Forelimb muscle (tissue), 1 donor: ENCODE measurements at places on chromosomes 4 and X.

- DNase-seq, result no peak
These were observed 66.3 kb upstream of the STX18 start for GRCh38 chr4:4608214-4608537.

- DNase-seq, result no peak
These were observed 3.8 kb upstream of the CFAP299 start for GRCh38 chr4:80331693-80332092.

GRCh38 chr4:152243896-152244595 lies 291.8 kb downstream of the FBXW7 start:
- no peak for DNase-seq

DNA sequence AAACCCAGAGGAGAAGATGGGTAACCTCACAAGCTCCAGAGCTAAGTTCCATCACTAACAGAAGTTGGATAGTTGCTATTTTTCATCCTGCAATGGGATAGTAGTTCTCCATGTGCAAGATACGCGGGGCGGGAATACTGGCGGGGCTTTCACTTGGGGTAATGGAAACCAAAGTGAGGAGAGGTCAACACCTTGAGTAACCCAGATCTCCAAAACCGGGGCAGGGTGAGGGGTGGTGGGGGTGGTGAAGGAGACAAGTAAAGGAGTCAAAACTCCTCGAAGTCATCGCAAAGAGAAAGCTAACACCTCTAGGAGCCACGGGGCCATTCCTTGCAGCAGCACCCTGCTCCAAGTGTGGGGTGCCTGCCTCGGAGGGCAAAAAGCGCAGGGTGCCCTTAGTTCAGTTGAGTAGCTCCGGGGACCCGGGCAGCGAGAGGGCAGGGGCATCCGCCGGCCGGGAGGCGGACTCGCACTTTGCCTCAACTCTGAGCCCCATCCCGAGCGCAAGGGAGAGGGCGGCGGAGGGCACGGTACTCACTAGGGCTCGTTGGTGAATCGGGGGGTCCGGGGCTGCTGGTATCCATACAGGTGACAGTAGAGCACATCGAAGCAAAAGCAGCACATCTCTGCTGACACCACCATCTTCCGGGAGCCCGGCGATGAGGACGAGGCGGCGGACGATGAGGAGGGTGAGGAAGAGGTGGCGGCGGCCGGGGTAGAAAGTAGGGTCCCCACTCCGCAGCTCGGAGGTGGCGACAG lies 645 bp downstream of the AMMECR1 start:
- DNase-seq, result no peak

DNA sequence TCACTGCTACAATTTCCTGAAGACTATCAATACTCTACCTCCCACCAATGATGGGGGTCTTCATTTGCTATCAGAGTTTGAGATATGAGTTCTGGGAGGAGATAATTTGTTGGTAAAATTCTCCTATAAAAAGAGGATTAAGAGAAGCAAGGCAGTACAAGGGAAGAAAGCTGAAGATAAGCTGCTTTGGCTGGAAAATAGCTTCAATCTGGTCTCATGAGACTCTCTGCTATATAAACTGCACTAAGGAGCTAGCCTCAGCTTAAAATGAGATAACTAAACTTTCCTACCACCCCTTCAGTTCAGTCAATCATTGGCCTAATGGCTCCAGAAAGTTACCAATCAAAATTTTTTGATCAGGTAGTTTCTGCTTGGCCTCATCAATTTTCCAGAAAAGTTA lies 2105.0 kb downstream of the ARAP2 start:
- DNase-seq, result no peak

DNA sequence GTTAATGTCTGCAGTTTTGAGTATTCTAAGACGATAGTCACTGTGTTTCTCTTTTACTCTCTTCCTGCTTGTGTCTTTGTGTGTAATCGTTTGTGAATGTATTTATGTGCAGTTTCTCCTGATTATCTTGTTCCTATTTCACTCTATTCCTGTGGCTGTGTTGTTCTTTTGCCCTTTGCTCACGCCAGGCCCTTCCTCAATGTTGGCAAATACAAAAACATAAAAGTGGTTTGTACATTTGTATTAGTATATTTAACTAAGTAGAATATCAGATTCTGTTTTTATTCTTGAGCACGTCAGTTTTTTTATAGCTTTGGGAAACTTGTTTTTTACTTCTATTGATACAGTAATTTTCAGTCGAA lies 107.6 kb upstream of the BMPR1B start:
- DNase-seq, result no peak

DNA sequence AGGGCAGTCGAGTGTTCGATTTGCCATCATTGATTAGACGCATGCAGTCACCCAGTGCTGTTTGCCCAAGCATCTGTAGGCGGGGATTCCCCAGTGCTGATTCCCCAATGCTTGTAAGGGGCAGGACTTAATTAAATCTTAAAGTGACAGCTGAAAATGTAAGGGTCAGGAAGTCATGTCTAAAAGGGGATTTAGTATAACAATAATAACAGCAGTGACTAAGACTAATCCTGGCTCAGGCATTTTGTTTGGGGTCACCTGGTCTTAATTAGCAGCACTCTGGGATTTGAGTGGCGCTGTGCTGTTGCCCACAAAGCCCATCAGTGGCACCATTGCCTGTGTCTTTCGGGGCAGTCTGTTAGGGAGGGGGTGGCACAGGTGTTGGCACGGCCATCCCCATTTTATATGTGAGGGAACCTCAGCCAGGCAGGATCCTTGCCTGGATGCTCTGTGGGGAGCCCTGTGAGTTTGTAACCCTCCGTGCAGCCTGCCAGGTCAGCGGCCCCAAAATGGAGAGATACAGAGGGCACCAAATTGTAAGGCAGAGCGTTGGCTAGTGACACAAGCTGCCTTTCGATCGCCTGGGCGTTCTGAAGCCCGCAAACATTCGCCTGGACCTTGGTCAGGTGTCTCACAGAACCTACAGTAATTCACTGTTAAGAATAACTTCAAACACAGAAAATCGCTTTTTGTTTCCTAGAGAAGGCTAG lies 146.7 kb downstream of the TBL1X start:
- DNase-seq, result no peak

- DNase-seq, result no peak
These were observed 118.0 kb downstream of the MANBA start for GRCh38 chr4:102642631-102643298.

DNA sequence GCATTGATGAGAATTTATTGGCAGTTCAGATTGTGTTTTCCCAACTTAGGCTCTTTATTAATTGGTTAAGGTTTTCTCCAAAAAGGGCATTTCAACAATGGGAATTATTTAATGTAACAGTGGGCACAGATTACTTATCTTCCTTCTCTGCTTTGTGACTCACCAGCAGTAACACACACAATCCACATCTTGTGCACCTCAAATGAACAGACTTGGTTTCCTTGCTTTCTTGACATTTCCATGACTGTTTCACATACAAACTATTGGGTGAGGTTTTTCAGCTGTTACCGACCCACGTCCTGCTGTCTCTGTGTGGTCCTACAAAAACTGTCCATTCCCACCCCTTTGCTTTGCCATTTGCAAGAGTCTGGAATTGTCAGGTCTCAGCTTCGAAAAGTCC lies 38.1 kb downstream of the CCNI start:
- no peak for DNase-seq

- DNase-seq, result no peak
These were observed 92.7 kb downstream of the CD99L2 start for GRCh38 chrX:150805736-150806135.

DNA sequence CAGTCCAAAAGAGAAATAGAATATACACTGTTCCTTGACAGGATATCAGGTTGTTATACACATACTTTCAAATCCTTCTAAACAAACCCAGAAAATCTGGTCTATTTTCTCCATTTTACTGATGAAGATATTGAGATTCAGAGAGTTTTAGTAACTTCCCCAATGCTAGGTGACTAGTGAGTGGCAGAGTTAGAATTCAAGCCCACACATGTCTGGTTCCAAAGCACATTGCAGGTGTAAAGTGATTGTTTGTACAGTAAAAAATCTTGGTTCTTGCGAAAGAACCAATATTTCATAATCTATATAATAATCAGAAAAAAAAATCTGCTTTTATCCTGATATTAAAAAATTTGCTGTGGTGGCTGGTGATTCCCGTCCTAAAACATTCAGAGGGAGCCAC lies 39.5 kb upstream of the EMCN start:
- no peak for DNase-seq

DNA sequence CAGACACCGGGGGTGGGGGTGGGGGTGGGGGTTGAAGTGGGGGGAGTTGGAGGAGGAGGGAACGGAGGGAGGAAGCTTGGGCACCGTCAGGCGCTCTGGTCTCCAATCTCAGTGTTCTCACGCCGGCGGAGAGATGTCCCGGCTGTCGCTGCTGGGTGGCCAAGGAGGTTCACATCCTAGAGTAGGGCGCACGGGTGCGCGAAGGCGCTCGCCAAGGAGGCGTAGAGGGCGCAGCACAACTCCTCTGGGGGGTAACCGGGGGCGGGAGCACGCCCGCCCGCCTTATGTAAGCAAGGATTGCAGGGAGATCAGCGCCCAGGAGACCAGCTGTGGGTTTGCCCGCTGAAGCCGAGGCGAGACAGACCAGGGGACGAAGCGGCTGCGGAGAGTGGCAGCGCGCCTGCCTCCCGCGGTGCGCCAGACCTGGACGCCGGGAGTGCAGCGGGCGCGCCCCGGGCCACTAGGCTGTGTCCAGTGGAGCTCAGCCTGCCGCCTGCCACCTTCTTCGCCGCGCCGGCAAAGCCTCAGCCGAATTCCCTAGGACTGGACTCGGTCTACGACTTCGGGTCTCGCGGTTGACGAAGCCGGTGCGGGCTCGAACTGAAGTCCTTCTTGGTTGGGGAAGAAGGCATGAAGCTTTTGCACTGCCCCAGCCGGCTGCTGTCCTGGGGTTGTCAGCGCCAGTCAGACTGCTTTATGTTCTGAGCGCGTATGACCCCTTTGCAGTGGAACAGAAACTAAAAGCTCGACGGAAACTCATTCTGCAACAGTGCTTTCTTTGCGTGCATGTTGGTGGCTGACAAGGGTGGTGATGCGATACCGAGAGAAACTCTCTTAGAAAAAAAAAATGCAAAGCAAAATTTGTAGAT lies 707 bp upstream of the UNC5C start:
- DNase-seq, result no peak

DNA sequence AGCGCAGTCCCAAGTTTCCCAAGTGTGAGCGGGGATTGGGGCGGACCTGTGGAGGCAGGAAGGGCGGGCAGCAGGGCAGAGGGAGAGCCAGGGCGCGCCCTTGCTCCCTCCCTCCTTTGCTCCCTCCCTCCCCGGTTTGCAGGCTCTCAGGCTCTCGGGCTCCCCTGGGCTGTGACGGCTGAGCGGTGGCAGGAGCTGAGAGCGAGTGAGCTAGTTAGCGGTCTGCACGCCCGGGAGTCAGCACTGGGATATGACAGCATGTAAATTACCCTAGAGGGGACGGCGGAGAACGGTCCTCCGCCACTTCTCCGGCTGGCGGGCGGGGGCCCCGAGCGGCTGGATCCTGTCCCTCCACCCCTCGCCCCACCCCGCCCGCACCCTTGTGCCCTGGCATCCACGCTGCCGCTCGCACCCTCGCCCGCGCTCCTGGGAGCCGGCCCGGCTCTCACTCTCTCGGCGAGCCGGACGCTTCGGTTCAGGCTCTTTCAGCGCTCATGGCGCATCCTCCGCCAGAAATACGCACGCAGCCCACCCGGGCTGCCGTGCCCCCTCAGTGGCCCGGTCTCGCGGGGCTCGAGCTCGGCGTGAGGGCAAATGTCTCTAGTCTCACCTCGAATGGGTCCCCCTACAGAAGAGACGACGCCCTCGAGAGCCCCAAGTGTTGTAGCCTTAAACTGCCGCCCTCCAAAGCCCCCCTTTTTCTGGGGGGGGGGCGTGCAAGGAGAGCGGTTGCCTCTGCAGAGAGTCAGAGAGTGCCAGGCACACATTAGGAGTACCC lies at the start of gene TSC22D3:
TSS of gene TSC22D3 (minus strand) at position 54 of the 778 bp plus-strand sequence. CDS start 368 bp downstream, outside the sequence.
- no peak for DNase-seq

- DNase-seq, result no peak
These were observed 64.1 kb downstream of the NEUROG2 start for GRCh38 chr4:112451831-112452230.
